ENCODE measurements at places on chromosomes 6 and 20.

DNA sequence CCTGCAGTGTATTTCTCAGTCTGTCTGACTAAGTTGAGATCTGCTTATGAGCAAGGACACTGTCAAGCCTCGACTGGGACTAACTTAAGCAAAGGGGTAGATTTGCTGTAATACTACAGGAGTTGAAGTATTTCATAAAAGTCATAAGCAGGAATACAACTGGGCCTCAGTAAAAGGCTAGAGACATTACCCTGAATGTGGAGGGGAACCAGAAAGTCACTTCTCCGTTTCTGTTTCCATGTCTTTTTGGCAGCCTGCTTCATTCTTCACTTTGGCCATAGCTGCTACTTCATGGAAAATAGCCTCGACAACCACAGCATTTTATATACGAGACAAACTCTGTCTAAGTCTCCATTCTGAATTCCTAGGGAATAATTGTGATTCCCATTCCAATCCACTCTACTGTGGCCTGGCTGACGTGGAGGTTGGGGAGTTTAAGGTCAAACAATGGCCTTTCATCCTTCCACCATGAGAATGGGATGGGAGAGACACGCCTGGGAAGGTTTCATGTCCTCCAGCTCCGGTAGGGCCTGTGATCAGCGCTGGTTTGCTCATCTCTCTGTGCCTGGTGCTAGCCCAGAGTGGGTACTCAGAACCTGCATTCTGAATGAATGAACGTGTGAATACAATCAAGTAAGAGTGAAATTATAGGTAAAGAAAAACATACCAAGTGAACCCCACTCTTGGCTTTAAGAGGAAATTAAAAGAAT, 37.1 kb upstream of the DUSP22 start:
- DNase-seq = no peak

DNA sequence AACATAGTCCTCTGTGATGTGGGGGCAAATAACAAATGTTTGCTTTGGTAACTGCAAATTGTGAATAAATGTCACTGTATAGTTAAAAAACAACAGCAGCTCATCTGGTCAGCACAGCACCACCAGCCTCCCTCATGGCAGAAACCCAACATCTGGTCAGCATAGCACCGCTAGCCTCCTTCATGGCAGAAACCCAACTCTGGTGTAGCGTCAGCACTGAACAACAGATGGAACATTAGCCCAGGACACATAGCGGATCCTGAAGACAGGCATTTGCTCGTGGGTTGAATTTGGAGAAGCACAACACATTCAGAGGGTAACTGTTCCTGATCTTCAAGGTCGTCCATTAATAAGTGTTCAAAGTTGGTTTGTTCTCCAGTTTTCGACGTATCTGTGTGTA, 265.9 kb downstream of the DLL1 start:
- DNase-seq = no peak

- DNase-seq = no peak
Measured at GRCh38 chr6:154441995-154442310, 68.5 kb downstream of the CNKSR3 start.

DNA sequence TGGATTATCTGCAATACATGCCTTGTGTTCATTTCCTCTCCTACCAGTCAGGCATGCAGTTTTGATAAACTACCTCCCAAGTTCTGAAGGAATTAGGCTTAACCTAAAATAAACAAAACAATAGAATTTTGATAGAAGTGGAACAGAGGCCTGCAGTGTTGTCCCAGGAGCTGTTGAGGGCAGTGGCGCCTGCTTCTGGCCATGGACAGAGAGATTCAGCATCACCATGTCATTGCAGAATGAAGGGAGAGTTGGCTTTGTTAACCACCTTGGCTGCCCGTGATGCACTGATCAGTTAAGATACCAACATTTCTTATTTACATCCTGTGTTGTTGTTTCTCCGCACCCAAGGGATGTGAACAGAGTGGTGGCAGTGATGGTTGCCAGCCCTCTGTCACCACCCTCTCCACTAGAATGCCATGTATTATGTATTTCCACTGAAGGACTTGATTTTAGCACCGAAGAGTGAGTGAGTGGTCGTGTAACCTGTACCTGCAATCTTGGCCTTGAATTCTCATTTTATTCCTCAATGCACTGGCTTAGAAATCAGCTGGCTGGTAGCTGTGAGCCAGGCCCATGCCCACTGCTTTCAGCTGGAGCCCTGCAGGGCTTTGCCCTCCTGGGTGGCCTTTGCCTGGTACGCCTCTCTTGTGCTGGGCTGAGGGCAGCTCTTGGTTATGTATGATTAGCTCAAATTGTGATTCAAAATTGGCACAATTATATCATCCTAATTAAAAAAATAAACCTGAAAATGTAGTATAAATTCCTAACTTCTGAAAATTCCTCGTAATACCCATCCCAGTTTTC, 56.5 kb downstream of the SHLD1 start:
- DNase-seq = no peak

GRCh38 chr6:104908888-104909525, 47.9 kb upstream of the LIN28B start:
- no peak for DNase-seq

GRCh38 chr20:47875297-47876025, 90.2 kb upstream of the SULF2 start:
- DNase-seq = no peak

GRCh38 chr6:37913210-37913609, 93.7 kb downstream of the ZFAND3 start:
- DNase-seq = no peak

- no peak for DNase-seq
Measured at GRCh38 chr20:61806314-61806713, 259.4 kb downstream of the TAF4 start.

DNA sequence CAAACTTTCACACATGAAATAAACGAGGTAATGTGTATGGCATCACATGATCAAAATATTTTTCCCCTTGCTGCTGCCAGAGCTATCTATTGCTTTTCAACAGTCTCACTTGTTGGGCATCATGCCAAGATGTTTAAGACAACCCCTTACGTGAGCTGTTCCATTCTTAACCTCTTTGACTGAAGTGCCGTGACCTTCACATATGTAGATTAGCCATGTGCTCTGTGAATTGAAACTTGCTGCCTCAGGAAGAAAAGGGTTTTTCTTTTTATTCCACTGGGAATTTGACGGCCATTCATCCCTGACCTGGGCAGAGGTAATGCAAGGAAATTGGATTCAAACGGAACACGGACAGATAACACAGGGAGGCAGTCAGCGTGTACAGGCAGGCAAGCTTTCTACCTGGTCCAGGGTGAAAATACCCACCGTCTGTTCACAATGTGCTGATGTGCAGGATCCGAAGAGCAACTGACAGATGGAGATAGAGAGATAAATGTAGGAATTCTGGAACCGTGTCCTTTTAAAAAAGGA, 14.2 kb downstream of the ARID1B start:
- no peak for DNase-seq

- no peak for DNase-seq
Measured at GRCh38 chr6:113287396-113287795, 569.7 kb upstream of the MARCKS start.

GRCh38 chr6:23091795-23092194, 522.4 kb downstream of the HDGFL1 start:
- DNase-seq = no peak

Measured in stimulated activated CD4-positive, alpha-beta T cell treated with anti-CD3 and anti-CD28 coated beads, Interleukin-12 subunit alpha, Interleukin-12 subunit beta, amount 100 ng/mL, for 48 hours (primary cell).